ENCODE measurements at places on chromosomes 13 and 19.

GRCh38 chr19:42150911-42151361 is 18.7 kb upstream of the POU2F2 start:
- DNase-seq: no peak

GRCh38 chr13:79457390-79457789 is 23.6 kb upstream of the NDFIP2 start:
- no peak for DNase-seq

DNA sequence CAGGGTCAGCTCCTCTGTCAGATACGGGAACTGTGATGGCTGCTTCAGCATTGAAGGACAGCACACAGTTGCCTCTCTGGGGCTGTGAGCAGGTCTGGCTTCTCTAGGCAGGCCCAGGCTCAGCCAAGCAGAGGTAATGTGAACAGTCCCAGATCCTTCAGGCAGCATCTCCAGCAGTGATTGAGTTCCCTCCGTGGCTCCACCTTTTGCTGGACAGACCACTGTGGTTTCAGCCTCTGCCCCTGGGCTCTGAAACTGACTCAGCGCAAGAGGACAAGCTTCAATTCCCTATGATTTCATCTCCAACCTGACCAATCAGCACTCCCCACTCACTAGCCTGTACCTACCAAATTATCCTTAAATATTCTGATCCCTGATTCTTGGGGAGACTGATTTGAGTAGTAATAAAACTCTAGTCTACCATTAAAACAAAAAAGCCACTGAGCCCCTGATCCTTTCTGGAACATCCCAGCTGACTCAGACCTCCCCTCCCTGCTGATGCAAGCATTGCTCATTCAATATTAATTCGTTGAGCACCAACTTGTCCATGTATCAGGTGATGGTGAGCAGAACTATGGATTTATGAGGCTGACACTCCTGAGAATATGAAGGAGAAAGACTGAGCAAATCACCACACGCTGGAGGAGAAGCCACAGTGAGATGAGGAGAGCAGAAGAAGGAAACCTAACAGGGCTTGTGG is 16.7 kb downstream of the GSX1 start:
- no peak for DNase-seq

- DNase-seq: no peak
Observed at GRCh38 chr19:40139533-40140287, 49.0 kb upstream of the ZNF780A start.

GRCh38 chr13:49374585-49375290 is 69.1 kb downstream of the CAB39L start:
- DNase-seq: no peak

GRCh38 chr13:44451126-44451525 is 77.5 kb downstream of the SERP2 start:
- no peak for DNase-seq

DNA sequence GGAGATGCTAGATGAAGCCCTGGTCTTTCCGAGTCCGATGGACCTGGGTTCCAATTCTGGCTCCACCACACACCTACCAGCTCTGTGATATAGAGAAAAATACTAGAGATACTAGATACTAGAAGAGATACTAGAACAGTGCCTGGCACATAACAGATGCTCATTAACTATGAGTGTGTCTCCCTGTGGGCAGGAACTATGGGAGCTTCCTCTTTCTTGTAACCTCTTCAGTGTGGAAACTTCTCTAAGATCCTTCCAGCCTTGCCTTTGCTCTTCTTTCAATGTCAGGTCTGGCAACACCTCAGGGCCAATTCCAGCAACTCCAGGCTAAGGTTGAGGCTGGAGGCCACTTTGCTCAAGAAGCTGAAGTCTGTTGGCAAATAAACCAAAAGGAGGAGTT is 143.9 kb downstream of the KATNAL1 start:
- DNase-seq: no peak

GRCh38 chr13:78103936-78104335 is 185.3 kb upstream of the EDNRB start:
- DNase-seq: no peak

GRCh38 chr19:18507021-18507726 is 14.7 kb downstream of the ELL start:
- no peak for DNase-seq

DNA sequence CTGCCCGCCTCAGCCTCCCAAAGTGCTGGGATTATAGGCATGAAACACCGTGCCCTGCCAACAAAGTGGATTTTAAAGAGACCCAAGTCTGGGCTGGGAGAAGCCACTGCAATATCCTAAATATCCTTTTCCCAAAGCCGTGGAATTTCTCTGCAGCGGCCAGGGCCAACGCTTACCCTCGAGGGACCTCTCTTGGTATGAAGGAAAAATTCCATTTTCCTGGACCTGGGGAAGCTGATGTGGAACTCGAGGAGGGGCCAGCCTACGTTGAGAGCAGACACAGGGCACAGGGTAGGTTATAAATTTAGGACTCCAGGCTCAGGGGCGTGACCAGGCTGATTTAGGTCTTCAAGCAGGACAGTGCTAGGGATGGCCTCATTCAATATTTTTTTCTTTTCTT is 17.7 kb upstream of the UPF1 start:
- no peak for DNase-seq

DNA sequence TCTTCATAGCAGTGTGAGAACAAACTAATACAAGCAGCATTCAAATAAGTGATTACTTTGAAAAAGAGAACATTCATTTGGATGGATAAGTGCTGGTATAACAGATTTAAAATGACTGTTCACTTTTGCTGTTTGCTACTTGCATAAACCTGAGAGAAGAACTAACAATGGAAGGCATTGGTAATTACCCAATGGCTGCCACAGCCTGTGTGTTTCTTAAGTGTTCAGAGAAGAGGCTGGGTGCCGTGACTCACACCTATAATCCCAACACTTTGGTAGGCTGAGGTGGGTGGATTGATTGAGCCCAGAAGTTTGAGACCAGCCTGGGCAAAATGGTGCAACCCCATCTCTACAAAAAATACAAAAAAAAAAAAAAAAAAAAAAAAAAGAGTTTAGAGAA is 4.9 kb upstream of the TEX26 start:
- DNase-seq: no peak

- no peak for DNase-seq
Observed at GRCh38 chr19:18795540-18795939, 4.4 kb upstream of the COMP start.

GRCh38 chr19:56301886-56302620 is 12.6 kb downstream of the ZSCAN5A start:
- no peak for DNase-seq

DNA sequence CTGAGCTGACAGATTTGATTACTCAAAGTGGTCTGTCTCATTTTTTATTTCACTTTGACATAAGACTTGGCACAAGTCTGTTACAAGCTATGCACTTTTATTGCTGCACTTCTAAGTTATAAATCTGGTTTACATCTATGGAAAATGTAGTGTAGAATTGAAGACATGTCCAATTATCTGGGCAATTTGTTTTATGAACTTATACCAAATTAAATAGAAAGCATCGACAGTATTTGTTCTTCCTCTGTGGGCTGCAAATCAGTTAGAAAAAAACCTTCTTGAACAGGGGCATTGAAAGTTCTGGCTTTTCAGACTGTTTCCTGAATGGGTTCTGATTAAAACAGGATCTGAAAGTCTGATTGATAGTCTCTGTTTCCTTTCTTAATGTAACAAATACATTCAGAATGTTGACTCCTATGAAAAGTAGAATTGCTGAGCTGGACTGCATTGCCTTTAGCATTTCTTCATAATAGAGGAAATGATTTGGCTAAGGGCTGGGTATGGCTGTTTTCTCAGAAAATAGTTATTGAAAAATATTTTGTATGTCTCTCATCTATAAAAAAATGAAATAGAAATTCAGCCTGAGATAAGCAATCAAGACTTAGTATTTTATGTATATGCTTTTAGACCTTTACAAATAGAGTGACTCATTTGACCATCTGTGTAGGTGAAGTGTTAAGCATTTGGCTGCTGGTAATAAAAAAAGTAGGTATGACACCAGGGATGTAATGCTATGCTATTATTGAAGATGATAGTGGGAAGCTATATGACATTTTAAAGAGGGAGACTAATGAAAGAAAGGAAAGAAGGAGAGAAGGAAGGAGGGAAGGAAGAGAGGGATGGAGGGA is 210.9 kb upstream of the SPRY2 start:
- no peak for DNase-seq

- no peak for DNase-seq
Observed at GRCh38 chr19:30593975-30594745, 222.0 kb downstream of the ZNF536 start.

Measured in amygdala (tissue), 56 donors.